Stimulated activated CD4-positive, alpha-beta T cell treated with anti-CD3 and anti-CD28 coated beads, Interleukin-2, amount 100 ng/mL, for 4 hours (primary cell): ENCODE measurements at places on chromosomes 5 and 9.
A peak's percentile ranks its signal among the peaks of the same experiment; 100 is the strongest.

- DNase-seq = peak; percentile 2
These were observed at the start of gene DAB2 for GRCh38 chr5:39424736-39425637. Gene DAB2, minus strand, starts transcription at chr5:39424980. Its CDS starts 30,660 bp downstream, at chr5:39394320.

DNA sequence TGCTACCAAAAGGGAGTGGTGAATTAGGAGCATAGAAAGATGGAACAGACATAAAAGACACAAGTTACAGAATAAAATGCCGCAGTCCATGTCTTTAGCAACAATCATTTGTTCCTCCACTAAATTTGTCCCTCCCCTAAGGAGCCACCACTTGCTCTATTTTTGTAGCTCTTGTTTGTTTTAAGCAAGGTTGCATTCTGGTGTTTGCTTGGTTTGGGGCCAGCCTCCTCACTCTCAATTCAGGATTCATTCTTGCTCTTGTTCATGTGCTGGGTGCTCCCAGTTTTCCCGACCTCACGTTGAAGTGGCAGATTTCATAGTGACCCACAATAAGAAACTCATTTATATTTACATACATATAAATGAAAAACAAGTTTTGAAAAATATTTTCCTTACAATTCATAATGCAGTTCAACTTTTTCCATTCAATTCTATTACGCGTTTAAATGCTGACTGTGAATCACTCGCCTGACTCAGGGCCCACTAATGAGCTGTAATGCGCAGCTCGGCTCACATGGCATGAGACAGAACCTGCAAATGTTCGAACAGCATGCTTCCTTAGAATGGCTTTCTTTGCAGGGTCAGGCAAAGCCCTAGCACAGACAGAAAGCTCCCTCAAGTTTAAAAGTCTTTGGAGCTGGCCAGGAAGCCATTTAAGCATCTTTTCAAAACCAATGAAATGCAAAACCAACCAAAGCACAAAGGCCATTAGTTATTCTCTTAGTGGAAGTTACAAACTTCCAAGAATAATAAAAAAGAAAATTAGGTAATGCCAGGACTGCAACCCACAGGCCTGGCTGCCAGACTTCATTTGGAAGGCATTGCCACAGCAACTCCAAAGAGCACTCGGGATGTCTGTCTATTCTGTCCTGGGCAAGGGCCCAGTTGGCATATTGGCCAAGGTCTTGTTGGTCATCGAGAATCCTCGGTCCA is 41.7 kb downstream of the RETREG1 start:
- DNase-seq = no peak

GRCh38 chr5:132370971-132371602 is 1.6 kb downstream of the SLC22A5 start:
- DNase-seq = no peak

GRCh38 chr5:107040907-107041306 is 629.8 kb downstream of the EFNA5 start:
- no peak for DNase-seq

- DNase-seq = no peak
These were observed 31.1 kb downstream of the OR2K2 start for GRCh38 chr9:111298731-111299598.

DNA sequence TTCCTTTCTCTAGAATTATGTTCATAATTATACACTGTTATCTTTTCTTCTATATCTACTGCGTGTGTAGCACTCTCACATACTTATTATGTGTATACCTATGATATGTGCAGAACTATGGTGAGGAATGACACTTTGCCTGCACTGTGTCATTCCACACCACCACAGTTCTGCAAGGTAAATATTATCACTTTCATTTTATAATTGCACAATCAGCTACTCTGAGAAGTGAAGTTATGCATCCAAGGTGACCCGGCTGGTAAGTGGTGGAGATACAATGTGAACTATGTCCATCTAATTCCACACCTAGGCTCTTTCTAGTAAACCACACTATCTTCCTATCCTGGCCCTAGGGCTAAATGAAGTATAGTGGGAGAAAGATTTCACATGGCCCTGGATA is 170.1 kb upstream of the ATP10B start:
- no peak for DNase-seq

DNA sequence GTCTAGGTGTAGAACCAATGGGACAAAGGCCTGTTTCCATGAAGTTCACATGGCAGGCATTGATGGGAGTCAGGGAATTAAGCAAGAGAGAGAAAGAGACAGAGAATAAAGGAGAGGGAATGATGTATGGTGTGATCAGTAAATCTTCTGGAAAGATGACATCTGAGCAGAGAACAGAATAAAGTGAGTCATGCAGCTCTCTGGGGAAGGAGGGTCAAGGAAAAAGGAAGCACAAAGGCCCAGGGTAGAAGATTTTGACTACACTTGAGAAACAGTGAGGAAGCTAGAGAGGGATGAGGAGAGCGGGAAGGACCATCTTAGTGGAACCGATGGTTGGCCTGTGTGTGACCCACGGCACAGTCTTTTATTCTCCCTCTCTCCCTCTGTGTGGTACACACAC is 425.9 kb downstream of the SPOCK1 start:
- no peak for DNase-seq

- no peak for DNase-seq
These were observed 133.8 kb downstream of the ARHGEF28 start for GRCh38 chr5:73759771-73760170.
